ENCODE measurements at places on chromosomes 3 and 15.

DNA sequence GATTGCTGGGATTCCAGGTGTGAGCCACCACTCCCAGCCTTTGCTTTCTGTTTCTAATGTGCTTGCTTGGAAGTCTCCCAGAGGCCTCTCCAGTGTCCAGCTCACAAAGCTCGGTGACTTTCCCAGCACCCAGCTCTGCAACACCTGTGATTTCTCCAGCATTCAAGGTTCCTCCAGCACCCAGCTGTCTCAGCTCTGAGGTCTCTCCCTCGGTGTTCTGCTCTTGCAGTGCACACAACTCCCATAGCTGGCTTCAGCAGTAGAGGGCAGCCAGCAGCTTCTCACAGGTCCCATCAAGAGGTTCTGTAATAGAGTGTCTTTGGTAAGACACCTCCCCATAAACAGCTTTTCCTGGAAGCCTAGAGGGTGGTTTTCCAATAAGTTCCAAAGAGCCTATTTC, 75.1 kb downstream of the GRM7 start:
- no peak for DNase-seq

DNA sequence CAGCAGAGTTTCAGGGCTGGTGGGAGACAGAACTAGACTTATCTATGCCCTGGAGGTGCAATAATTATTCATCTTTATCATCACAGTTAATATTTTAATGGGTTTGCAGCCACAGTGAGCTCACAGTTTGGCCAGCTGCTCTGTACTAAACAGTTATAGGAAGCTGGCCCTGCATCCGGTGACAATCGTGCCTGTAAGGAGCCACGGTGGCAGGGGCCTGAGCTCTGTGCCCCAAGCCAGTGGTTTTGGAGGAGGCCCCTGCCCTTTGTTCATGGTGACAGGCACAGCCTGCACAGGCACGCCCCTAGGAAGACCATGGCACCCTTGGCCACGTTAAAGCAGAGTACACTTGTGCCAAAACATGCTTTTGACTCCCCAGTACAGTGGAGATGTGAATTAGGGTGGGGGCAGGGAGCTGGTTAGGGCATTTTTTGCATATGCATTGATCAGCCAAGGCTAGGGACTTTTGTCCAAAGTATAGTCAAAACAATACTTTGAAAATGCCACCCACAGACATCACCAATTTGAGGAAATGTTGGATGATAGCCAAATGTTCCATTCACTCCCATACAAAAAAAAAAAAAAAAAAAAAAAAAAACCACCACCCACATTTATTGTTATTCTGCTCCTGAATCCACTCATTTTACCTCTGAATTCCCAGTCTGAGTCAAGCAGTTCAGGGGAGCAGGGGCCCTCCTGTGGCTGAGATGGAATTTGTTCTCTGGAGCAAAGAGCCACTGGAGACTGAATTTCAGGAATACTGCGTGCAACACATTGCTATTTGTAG, 3.4 kb upstream of the RFTN1 start:
- peak; percentile 53 for DNase-seq

- no peak for DNase-seq
These were observed 167.1 kb downstream of the NFKBIZ start for GRCh38 chr3:102016417-102016816.

DNA sequence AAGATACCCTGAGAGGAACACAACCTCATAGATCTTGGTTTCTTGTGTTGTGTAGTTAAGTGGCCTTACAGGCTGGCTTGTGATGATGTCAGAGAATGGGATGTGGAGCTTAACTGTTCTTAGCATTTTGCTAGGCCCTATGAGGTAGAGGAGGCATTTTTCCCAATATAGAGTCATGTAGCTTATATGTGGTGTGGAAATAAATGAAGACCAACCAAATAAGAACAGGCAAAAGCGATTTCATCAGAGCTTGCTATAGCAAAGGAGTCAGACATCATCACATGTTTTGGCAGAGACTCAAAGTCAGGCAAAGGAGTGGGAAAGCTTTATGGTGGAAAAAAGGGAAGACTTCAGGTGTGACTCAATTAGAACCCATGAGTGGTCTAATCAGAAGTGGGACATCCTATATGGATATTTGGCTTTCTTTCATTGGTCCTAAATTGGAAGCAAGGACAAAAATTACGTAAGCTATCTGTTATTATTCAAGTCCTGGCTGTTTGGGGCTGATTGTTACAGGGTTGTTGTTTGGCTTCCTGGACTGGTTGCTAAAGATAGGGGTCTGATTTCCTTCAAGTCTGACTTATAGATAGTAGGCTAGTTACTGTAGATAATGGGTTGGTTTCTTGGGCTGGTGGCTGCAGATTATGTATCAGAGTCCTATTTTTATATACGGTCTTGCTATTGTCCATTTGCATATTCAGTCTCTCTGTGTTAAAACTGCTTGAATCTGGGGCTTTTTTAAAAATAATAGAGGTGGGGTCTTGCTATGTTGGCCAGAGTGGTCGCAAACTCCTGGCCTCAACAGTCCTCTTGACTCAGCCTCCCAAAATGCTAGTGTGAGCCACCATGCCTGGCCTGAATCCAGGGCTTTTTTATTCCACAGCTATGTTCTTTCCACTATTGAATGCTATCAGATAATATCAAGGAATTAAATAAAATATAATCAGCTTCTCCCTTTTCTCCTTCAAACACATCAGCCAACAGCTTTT, 30.3 kb upstream of the SETD2 start:
- no peak for DNase-seq

DNA sequence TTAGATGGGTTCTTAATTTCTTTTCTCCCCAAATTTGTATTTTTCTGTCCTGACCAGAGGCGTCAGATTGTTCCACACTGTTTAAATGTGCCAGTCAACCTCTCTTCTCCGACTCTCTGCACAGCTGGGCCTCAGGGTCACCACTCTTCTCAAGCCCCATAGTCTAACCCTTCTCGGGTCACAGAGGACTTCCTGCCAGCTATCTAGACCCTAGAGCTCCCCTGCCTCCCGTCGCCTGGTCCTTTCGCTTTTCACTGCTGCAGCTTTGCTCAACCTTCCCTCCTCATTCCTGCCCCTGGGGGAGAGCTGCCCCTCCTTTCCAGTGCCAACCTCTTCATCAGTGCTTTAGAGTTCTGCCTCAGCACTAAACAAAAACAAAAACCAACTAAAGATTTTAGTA, 151.7 kb downstream of the ATG7 start:
- DNase-seq = no peak

GRCh38 chr15:99371180-99372103, 120.2 kb downstream of the LRRC28 start:
- peak; percentile 82 for DNase-seq

- DNase-seq = no peak
These were observed 44.5 kb downstream of the ATP6V1A start for GRCh38 chr3:113791381-113791780.

- no peak for DNase-seq
These were observed 37.4 kb downstream of the TFRC start for GRCh38 chr3:196044513-196044912.

DNA sequence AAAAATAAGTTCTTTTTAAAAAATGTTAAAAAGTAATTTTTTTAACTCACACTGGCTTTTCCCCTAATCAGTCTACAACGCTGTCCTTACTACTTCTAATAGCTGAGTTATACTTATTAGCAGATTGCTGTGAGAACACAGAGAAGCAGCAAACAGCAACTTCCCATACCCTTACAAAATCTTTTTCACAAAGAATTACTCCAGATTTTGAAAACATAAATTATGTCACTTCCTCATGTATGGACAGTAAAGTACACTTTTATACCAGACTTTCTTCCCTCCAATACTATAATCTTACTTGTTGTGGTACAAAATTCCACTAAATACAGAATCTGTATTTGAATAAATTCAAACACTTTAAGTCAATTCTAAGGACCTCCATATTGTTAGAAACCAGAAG, 2.1 kb downstream of the PHC3 start:
- no peak for DNase-seq

DNA sequence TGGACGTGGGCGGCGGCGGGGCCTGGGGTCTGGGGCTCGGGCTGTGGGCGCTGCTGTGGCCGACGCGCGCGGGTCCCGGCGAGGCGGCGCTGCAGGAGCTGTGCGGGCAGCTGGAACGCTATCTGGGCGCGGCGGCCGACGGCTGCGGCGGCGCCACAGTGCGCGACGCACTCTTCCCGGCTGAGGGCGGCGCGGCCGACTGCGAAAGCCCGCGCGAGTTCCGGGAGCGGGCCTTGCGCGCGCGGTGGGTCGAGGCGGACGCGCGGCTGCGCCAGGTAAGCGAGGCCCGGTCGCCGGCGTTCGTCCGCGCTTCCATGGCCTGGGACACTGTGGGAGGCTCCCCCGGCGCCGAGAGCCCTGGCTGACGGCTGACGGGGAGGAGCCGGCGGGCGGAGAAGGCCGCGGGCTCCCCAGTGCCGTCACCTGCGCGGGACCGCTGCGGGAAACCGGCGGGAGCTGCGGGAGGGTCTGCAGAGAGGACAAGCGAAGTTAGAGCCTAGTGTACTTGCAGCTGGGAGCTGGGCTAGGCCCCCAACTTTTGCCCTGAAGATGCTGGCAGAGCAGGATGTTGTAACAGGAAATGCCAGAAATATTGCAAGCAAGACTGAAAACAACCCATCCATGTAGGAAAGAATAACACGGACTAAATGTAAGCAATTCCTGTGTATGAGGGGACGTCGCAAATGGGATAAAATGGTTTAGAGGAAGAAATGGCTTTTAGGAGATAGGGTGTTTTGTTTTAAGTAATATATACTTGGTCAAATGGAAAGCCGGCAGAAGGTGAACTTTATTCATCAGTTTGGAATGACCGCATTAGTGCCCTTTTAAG, 847 bp downstream of the WHAMM start:
- peak; percentile 37 for DNase-seq

DNA sequence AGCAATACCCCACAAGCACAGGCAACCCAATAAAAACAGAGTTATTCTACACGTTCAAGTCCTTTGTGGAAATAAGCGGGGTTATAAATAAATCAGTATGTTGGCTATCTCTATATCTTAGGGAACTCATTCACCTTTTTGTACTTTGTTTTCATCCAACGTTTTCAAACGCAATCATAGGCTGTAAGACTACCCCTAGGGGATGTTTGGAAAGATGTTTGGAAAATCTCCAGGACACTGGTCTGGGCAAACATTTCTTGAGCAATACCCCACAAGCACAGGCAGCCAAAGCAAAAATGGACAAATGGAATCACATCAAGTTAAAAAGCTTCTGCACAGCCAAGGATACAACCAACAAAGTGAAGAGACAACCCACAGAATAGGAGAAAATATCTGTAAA, 70.1 kb downstream of the CLDN11 start:
- DNase-seq = no peak
